Urothelium cell line (cell line): ENCODE measurements at places on chromosomes 4 and X.

DNA sequence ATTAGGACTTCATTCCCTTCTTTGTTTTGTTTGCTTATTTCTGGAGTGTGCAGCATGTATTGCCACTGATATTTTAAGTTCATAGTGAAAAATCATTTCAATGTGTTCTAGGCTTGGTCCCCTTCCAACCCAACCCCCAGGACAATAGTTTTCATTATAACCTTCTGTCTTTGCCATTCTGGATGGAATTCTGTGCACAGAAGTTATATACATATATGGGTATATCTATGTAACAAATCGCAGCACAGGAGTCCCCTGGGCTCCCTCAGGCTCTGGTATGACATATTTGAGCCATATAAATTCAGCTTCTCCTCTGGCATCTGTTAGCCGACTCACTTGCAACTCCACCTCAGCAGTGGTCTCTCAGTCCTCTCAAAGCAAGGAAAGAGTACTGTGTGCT, at the start of gene TNMD:
TNMD (plus strand) TSS at position 326 of the 400 bp plus-strand sequence. CDS start 83 bp downstream, outside the sequence.
- DNase-seq = no peak

DNA sequence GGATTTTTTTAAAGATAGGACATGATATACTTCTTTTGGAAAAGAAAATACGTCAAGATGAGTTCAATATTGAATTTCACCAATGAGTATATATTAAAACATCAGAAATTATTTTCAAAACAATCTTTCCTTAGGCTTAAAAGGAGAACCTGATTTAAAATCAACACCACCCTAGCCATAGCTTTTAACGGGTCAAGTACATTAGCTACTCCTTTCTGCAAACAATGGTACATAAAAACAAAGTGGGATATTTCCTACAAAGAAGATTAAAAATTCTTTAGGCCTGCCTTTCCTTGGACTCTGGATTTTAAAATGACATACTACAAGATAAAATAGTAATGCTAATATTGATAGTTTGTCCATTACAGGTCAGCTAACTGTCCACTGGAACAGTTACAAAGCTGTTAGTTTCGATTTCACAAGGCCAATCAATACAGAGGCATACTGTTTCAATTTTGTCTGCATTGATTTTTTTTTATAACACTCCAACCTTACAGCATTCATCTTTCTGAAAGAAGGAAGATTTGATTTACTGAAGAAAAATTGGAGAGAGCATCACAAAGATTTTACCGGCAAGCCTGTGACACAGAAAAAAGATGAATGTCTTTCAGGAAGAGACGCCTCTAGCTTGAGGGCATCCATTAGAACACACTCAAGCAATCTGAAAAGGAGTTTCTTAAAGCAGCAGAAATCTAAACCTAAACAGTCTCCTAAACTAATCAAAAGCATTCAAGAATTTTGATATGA, 97.2 kb downstream of the MAB21L2 start:
- no peak for DNase-seq

GRCh38 chr4:163492951-163493504, 1.5 kb upstream of the TMA16 start:
- no peak for DNase-seq

DNA sequence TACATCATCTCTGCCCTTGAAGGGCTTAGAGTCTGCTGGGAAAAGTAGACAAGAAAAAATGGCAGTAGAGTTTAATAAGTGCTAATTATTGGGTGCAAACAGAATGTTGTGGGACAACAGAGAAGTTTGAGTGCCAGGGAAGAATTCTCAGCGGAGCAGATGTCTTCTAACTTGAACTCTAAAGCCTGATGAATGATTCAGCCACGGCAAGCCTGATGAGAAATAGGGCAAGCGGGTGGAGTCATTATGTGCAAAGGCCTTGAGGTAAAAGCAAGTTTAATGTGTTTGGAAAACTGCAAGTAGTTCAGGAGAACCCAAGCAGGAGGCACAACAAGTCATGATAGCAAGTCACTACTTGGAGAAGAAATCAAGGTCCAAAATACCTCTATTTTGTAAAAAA, 37.5 kb downstream of the GC start:
- no peak for DNase-seq

- DNase-seq = no peak
These were observed 29.0 kb downstream of the HAND2 start for GRCh38 chr4:173500841-173501591.

DNA sequence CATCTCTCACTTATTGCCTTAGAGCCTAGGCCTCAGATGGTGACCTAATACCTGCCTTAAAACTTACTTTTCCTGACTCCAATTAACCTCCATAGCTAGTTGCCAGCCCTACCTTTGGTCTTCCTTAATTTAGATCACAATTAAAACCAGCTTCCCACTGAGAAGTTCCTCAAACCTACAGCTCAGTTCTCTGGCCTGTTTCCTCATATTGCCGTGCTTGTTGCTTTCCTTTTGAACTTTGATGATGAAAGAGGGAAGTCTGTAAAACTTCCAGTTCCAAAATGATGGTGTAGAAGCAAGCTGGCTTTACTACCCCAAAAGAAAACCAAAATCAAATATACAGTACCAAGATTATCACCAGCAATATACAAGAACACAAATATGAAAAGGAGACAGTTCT, 28.9 kb upstream of the CAMK2D start:
- DNase-seq = no peak

- no peak for DNase-seq
These were observed 233.2 kb downstream of the PTTG2 start for GRCh38 chr4:38193236-38193863.

DNA sequence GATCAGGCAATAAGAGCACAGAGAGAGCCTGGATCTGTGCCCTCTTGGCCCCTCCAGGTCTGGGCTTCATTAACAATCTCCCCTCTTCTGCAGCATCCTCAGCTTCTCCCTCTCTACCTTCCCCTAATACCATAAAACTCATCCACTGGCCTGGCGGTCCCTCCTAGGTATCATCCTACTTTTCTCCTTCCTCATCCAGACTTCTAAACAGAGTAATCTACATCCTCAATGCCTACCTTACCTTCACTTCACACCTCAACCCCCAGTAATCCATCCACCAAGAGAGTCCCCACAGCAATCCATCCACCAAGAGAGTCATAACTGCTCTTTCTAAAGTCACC, 17.0 kb downstream of the FGFBP1 start:
- DNase-seq = no peak

- peak; percentile 11 for DNase-seq
These were observed 25.5 kb downstream of the ZNF330 start for GRCh38 chr4:141246243-141246642.

DNA sequence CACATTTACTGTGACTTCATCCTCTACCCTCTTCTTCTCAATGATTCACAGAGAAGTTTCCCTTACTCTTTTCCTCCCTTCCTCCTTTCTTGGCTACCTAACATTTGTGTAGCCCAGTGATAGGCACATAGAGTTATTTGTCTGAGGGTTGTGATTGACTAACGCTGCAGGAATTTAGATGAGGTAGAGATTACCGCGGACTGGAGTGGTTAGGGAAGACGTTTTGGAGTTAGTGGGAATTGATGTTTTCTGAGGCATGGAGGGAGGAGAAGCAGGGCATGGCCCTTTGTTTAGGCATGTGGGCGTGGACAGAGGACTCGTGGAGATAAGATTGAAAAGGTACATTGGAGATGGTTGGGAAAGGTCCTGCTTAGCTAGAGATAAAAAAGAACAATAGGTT, 246.7 kb downstream of the GPAT3 start:
- DNase-seq = peak; percentile 23

DNA sequence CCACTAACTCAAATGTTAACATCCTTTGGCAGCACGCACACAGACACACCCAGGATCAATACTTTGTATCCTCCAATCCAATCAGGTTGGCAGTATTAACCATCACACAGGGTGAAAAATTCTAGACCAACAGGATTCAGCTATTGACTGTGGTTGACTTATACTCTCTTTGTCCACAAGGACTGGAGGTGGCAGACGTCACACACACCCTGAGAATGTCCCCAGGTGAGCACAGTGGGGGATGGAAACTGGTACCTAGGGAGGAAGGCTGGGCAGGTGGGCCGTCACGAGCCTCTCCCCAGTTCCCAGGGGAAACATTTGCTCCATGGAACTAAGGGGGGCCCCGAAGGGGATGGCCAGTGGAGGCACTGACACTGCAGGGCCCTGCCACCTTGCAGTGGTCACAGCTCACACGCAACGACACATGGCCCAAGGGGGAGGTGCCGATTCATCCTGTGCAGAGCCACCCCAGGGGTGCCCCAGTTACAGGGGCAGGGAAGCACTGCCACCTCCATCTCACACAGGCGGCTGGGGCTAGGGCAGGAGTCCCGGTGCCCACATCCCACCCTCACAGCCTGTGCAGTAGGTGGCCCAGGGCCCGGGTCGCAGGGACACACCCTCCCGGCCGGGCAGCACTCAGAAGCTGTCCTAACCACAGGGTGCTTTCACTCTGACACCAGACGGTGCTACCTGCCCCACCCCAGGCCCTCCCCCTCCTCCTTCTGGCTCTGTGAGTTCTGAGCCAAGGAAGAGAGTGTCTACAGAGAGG, 17.4 kb downstream of the ZFYVE28 start:
- no peak for DNase-seq

- DNase-seq = no peak
These were observed 154.7 kb downstream of the RAB28 start for GRCh38 chr4:13329340-13329850.

GRCh38 chr4:108628411-108628810, 8.0 kb downstream of the RPL34 start:
- DNase-seq = no peak

DNA sequence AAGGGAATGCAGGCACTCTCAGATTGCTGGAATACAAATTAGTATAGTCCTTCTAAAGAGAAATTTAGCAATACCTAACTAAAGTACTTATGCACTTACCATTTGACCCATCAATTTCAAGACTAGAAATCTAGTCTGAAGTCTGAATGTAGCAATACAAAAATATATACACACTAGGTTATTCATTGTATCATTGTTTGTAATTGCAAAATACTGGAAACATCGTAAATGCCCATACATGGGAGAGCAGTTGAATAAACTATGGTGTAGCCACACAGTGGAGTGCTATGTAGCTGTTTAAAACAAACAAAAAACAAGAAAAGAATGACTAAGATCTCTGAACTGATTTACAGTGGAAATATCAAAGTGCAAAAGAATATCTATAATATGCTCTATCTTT, 346.4 kb downstream of the ZNF674 start:
- no peak for DNase-seq

DNA sequence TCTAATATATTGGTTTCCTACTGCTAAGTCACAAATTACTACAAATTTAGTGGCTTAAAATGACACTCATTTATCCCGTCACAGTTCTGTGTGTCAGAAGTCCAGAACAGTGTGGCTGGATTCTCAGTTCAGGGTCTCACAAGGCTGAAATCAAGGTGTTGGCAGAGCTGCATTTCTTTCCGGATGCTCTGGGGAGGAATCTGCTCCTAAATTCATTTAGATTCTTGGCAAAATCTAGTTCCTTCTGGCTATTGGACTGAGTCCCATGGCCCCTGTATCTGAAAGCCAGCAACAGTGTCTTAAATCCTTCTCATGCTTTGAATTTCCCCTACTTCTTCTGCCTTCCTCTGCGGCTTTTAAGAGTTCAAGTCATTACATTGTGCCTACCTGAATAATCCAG, 103.1 kb upstream of the BMP3 start:
- no peak for DNase-seq

DNA sequence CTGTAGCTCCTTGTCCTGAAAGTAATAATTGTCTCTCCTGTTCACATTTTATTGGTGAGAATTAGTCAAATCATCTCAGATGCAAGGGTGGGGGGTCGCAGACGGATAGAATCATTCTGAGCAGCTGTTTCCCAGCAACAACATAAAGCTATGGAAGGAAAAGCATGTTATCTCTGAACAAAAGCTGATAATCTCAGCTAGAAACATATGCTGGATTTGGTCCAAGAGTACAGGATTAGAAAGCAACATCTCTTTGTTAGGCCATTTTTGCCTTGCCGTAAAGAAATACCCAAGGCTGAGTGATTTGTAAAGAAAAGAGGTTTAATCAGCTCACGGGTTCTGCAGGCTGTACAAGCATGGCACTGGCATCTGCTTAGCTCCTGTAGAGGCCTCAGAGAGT, 472.8 kb upstream of the BOD1L1 start:
- no peak for DNase-seq

GRCh38 chrX:131801911-131802310, 221.2 kb upstream of the STK26 start:
- DNase-seq = no peak

DNA sequence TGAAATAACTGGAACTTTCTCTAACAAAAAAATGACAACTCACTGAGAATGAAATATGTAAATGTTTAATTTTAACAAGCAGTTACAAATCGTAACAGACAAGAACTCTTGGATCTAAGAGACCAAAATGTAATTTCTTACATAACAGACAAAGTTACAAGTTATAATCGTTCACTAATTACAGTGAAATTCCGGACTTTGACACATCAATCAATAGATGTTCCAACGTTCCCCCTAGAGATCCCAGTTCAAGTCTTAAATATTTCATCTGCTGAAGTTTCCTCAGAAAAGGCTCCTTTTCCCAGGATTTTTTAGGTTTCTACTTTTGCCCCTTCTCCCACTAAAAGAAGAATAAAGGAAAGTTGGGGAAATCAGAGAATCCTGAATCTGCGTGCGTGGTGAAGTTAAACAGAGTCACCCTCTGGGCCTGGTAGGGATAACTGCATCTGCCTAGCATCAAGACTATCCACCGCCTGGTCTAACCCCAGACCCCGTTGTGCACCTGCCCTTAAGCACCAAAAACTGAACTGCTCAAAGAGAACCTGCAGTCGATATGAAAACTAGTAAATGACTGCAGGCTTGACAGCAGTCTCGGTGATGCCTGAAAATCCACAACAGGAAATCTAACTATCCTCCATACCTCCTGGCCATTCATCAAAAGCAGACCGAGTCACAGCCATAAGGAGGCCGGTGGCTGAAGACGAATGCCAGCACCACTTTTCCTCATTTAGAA, 2.3 kb downstream of the IRF2 start:
- DNase-seq = peak; percentile 10

- DNase-seq = peak; percentile 27
These were observed 47.0 kb upstream of the MID1IP1 start for GRCh38 chrX:38754102-38754790.

GRCh38 chr4:183287677-183288076, 32.4 kb downstream of the CLDN22 start:
- no peak for DNase-seq

- no peak for DNase-seq
These were observed 18.3 kb upstream of the ACSL1 start for GRCh38 chr4:184843984-184844554.

DNA sequence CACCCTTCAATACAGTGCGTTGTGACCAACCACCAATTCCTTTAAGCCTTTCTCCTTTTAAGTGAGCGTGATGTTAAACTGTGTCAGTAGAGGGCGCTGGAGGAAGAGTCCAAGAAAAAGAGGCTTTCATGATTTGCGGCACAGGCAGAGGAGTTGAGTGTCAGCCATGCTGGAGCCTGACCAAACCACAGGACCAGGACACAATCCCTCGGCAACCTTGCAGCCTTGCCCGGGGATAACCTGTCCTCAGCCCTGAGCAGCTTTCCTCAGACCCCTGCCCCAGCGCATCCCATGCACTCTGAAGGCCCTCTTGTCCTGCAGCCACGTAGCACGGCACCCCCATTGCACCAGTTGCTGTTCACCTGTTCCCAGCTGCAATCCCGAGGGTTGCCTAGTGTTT, 53.5 kb upstream of the SMIM31 start:
- DNase-seq = peak; percentile 20

- DNase-seq = peak; percentile 23
These were observed 1414.7 kb upstream of the TENM3 start for GRCh38 chr4:180828455-180829018.

GRCh38 chr4:1243451-1244080, 5.4 kb downstream of the CTBP1 start:
- no peak for DNase-seq
